Activated naive CD4-positive, alpha-beta T cell treated with Interleukin-2 at 50 U/mL for 16 hours (primary cell): ENCODE measurements at places on chromosomes 11 and 22.

DNA sequence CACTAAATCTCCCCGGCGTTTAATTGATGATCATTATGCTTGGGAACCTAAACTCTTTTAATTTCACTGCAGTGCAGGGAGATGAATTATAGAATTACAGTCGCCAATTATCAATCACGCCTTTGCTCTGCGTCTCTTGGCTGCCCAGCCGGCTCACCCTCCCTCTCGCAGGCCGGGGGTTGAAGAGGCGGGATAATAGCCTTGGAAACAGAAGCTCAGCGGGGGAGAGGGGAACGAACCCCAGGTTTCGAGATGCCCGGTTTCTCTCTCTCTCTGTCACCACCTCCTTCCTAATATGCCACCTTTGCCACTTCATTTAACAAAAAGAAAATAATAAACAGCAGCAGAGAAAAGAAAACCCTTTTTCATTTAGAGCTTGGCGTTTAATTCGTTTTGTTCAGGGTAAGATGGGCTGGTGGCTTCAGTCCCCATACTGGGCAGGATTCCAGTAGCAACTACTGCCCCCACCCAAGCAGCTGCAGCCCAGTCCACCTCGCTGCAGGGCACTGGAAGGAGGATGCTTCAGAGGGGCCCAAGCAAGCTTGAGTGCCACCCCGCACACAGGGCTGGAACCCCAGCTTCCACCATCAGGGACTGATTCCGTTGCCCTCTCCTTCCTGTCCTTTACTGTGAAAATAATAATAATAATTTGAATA is 271.7 kb downstream of the BUD13 start:
- no peak for DNase-seq

DNA sequence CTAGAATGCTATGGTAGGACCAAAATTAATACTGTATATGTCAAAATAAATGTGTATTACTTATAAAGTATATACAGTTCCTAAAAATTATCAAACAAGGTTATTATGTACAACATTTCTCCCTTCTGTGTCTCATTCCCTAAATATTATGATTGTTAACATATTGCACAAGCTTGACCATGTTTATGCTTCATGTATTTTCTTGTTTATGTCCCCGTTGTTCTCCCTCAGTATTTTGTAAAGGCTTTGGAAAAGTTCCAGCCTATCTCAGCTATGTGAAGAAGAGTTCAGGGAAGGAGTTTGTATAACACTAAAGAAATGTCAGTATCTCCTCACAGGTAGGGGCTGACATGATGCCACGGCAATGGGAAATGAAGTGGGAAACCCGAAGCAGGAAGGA is 19.6 kb downstream of the ADM start:
- DNase-seq: no peak

GRCh38 chr11:1675536-1676228 is 21.3 kb upstream of the KRTAP5-6 start:
- DNase-seq: no peak

DNA sequence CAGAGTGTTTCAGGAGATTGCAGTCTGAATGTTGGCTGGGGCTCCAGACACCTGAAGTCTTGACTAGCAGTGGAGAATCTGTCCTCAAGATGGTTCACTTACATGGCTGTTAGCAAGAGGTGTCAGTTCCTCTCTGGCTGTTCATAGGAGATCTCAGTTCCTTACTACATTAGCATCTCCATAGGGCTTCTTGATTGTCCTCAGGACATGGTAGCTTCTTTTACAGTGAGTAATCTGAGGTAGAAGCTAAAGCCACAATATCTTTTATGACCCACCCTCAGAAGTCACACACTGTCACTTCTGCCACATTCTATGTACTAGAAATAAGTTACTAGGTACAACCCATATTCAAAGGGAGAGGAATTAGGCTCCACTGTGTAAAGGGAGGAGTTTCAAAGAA is 10.5 kb upstream of the PATL1 start:
- DNase-seq: no peak

DNA sequence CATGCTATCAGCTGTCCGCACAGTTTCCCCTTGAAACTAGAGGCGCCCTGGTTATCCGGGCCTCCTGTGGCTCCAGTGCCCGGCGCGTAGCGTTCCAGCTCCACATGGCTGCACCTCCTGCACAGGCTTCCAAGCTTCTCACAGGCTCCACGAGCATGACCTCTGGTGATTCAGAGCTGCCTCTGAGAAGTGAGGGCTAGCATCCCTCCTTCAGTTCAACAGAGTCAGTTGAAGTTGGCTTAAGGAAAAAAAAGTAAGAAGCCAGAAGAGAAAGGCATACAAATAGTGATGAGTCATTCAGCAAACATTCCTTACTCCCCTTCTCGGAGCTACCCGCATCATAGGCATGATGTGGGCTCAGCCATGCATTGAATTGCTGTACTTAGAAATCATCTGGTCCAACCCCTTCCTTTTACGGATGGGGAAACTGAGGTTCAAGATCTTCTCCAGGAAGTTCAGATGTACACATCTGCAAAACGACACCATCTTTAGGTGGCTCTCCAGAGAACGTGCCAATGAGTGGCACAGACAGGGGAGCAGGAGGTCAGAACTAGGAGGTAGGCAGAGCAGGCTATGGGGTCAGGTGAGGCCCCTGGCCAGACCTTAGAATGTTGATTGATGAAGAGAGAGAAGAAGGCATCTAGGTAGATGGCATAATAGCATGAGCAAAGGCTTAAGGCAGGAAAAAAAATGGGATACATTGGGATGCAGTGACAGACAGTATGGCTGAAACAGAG is 216.3 kb upstream of the TBCEL start:
- no peak for DNase-seq

DNA sequence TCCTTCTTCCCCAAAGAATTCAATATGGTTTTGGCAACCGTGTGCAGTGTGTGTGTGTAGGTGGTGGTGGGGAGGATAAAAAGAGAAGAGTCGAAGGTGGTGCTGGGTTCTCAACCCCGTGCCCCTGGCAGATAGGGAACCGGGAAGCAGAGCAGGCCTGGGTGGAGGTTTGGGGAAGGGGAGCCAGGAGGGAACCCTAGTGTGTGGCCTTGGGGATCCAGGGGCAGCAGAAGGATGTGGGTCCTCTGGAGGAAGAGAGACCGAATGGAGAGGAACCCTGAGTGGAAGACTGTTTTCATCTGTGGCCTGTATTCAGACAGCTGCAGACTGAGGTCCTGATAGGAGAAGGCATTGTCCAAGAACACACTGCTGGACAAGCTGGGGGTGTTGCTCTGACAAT is 73.3 kb upstream of the B3GAT1 start:
- no peak for DNase-seq

DNA sequence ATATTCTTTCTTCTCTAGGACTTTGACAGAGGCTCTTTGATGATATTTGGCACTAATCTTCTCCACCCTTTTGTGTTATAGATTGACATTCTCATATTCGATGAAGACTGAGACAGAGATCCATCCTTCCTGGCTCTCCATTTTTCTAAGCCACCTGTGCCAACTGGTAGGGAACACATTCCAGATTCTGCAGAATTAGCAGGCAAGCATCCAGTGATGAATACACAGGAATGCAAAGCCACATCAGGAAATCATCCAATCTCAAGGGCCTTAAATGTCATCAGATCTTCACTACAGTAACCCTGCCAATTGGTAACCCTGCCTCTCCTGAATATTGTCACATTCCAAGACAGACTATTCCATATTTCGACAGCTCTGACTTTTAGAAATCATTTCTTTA is 718.4 kb upstream of the API5 start:
- DNase-seq: no peak

DNA sequence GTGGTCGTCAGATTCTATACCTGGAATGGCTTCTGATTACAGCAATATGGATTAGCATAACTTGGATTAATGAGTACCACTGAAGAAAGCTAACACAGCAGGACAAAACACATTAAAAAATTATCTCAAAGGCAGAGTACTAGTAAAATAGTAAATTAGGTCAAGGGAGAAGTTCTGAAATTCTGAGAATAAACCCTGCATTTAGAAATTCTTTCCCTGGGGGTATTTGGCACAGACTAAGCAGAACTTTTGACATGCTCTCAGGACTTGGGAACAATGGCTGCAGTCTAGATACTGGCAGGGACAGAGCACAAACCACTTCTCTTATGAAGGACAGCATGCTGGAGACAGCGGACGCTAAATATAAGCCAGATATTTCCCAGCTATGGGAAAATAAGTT is 85.6 kb upstream of the GRIA4 start:
- DNase-seq: no peak

DNA sequence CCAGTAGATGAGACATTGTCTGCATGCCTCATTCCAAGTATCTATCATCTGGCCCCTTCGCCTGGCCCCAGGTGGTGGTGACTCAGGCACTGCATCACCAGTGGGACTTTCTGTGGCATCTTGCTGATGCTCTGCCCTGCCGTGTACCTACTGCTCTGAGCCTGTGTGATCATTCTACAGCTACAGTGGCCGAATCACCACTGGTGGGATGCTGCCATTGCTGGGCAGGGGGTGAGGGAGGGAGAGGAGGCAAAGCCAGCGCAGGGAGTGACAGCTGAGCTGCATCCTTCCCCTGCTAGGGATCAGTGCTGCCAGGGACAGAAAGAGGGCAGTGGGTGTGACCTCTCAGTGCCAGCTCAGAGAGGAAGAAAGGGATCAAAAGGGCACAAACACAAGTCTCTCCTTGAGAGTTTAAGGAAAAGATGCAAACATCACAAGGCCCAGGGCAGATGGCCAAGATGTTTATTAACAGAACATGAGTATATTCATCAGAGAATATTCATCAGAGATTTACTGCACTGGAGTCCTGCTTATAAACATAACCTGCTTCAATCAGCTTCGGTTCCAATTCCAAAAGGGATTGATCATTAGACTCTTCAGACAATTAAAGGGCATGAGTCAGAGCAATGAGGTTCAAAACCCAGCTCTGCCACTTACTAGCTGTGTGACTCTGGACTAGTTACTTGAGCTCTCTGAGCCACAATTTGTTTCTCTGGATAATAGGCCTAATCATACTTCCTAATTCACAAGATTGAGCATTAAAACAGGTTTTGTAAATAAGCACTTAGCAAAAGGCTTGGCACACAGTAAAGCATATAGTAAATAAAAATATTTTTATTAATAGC is 109.8 kb downstream of the NAT10 start:
- DNase-seq: peak; percentile 78
